Mesenchymal stem cell (in vitro differentiated cells and primary cell): ENCODE measurements at places on chromosomes 11 and 22.

DNA sequence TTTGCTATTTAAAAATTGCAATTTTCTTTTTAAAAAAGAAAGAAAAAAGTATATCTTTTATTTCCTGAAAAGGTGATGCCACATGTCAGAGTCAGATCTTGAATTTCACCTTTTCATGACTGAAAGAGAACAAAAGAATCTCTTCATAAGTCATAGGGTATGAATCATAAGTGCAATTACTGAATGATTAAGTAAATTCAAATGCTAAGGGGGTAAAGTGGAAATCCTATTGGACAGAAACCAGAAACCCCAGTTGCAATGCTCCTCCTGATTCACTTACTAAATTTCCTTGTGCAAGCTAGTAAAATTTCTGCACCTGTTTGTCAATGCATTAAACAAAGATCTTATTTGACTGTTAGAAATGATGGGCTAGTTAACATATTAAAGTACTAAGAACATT, 8.2 kb upstream of the PRRG4 start:
- no peaks in the 10 kb centered on the region for H3K4me1 ChIP-seq
- no peak overlapping the region for H3K27ac ChIP-seq
- H3K27me3 ChIP-seq: no peaks in the 10 kb centered on the region
- no peak for DNase-seq
- no peak overlapping the region for H3K4me3 ChIP-seq
- no peaks in the 10 kb centered on the region for H3K36me3 ChIP-seq

DNA sequence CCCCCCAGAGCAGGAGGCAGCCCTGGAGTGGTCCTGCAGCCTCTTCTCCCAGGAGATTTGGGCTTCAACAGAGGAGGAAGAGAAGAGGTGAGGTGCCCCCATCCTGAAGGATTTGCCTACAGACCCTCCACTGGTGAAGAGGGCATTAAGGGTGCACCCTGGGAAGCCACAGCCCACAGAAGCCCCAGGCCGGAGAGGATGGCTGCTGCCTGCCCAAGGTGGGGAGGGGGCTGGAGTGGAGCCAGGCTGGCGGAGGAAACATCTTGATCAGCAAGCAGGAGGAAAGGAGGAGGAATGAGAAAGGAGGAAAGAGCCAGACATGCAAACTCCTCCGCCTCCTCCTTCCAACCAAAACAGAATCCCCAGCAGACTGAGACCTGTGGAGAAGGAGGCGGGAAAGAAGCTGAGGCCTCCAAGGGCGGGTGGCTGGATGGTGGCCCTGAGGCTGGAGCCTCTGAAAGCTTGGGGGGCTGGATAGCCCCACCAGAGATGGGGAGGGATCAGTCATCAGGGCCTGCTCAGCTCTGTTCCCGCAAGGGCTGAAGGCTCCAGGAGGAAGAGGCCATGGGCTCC, 31.3 kb downstream of the ARRB1 start:
- peaks cover 20% of the 10 kb centered on the region for H3K4me1 ChIP-seq
- H3K36me3 ChIP-seq: peaks cover 8% of the 10 kb centered on the region
- H3K4me3 ChIP-seq: no peak overlapping the region
- H3K27me3 ChIP-seq: no peaks in the 10 kb centered on the region

DNA sequence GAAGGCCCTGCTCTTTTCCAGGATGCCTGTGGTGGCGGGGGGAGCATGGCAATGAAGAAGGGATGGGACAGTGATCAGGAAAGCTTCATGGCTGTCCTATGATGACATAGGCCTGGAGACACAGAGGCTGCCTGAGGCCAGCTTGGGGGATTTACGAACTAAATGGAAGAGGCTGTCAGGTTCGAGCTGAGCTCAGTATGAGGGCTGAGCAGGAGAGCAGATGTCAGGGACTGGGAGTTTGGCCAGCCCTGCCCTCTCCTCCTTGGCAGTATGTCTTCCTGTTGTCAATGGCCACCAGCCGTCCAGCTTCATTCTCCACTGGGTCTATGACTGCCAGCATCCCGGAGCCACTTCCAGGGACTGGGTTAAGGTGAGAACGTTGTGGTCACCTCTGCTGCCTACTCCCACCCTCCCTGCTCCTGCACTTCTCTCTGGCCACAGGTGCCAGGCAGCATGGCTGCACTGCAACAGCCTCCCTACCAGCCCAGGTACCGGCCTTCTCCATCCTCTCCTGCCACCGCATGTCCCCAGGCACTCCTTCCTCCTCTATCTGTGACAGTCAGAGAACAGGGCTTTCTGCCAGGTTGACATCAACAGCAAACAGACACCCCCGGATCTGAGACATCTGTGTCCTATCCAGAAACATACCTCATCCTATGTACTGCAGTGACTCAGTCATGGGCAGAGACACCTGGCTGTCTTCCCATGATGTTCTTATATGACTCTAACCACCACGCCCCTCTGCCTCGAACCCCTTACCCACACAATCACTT, 75.1 kb downstream of the KIRREL3 start:
- no peak overlapping the region for H3K4me3 ChIP-seq
- no peak for DNase-seq
- no peaks in the 10 kb centered on the region for H3K36me3 ChIP-seq
- H3K4me1 ChIP-seq: peaks cover 9% of the 10 kb centered on the region
- no peaks in the 10 kb centered on the region for H3K27me3 ChIP-seq

- H3K27me3 ChIP-seq: no peaks in the 10 kb centered on the region
- peaks cover 4% of the 10 kb centered on the region for H3K4me1 ChIP-seq
- no peak overlapping the region for H3K27ac ChIP-seq
- no peak for DNase-seq
Observed at GRCh38 chr11:47435687-47436086, 9.4 kb upstream of the PSMC3 start.

DNA sequence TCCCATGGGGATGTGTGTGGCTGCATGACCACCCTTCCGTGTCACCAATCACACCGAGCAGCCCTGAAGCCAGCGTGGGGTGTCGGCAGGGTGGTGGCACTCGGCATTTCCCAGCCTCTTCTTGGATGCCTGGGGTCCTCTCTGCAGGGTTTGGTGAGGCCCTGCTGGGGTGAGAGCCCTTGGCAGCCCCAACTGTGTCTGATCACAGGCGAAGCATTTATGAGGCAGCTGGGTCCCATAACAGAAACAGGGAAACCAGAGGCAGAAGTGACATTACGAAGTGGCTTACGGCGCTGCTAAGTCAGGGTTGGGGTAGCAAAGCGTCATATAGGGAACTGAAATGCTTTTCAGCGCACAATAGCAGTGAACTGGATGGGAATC, 92.3 kb upstream of the SEPTIN5 start:
- DNase-seq: no peak
- peaks cover 87% of the 10 kb centered on the region for H3K27me3 ChIP-seq
- H3K27ac ChIP-seq: no peak overlapping the region
- H3K4me3 ChIP-seq: no peak overlapping the region

- H3K27me3 ChIP-seq: no peaks in the 10 kb centered on the region
- no peak overlapping the region for H3K27ac ChIP-seq
- peaks cover 18% of the 10 kb centered on the region for H3K4me1 ChIP-seq
- no peaks in the 10 kb centered on the region for H3K36me3 ChIP-seq
- DNase-seq: peak; percentile 9
Observed at GRCh38 chr22:28955817-28956216, 72.4 kb downstream of the ZNRF3 start.

DNA sequence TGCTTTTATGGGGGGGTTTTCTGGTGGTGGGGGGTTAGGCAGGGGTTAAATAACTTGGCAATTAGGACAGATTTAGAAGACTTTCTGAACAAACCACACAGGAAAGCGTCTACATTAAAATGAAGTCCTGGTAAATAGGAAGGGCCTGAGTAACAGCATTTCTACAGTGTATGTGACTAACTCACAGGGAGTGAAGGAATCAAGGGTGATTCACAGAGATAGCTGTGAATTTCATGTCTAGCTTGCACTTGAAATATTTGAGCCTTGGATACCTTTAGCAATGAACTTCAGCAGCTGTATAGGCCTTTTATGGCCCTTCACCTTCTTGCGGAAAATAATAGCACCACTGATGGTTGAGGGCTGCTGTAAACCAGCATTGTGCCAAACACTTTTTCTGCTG, 26.1 kb upstream of the LDHA start:
- H3K4me1 ChIP-seq: no peaks in the 10 kb centered on the region
- H3K4me3 ChIP-seq: no peak overlapping the region
- peaks cover 11% of the 10 kb centered on the region for H3K36me3 ChIP-seq
- DNase-seq: no peak

GRCh38 chr22:43740587-43741270, 71.4 kb downstream of the EFCAB6 start:
- no peak overlapping the region for H3K4me3 ChIP-seq
- no peak overlapping the region for H3K27ac ChIP-seq
- DNase-seq: no peak
- peaks cover 4% of the 10 kb centered on the region for H3K27me3 ChIP-seq
- H3K4me1 ChIP-seq: no peaks in the 10 kb centered on the region
